Activated CD4-positive, alpha-beta T cell treated with anti-CD3 and anti-CD28 coated beads, Interleukin-2, amount 50 U/mL, for 16 hours (primary cell): ENCODE measurements at places on chromosomes 13 and 19.
A peak's percentile ranks its signal among the peaks of the same experiment; 100 is the strongest.

- no peak for DNase-seq
Measured at GRCh38 chr19:5152013-5152763, 183.3 kb downstream of the KDM4B start.

DNA sequence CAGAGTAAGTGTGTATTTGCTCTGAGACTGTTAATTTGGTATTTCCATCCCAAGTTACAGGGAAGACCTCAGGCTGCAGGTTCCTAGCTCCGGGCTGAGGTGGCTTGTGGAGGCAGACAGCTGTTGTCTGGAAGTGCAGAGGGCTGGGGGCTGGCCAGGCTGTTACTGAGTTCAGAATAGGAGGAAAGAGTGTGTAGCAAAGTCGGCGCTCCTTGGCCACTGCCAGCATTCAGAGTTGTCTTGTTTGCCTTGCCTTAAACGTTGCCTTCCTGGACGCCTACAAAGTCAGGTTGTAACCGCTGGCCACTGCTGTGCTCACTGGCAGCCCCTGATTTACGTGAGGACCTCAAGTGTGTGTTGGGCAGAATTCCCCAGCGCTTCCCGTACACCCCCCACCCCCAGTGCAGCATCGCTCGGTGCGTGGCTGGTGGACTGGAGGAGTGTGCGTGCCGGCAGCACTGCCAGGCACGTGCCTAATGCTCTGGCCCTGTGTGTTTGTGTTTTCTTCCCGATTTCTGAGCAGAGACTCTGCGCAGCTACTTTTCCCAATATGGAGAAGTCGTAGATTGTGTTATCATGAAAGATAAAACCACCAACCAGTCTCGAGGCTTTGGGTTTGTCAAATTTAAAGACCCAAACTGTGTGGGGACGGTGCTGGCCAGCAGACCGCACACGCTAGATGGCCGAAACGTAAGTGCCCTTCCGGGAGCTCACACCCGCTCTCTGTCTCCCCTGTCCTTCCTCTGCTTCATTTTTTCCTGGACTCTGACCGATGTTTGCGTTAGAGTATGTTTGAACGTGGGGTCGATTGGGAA, 10.5 kb downstream of the DAZAP1 start:
- no peak for DNase-seq

GRCh38 chr19:11422163-11423065, 3.3 kb upstream of the RGL3 start:
- peak; percentile 80 for DNase-seq

DNA sequence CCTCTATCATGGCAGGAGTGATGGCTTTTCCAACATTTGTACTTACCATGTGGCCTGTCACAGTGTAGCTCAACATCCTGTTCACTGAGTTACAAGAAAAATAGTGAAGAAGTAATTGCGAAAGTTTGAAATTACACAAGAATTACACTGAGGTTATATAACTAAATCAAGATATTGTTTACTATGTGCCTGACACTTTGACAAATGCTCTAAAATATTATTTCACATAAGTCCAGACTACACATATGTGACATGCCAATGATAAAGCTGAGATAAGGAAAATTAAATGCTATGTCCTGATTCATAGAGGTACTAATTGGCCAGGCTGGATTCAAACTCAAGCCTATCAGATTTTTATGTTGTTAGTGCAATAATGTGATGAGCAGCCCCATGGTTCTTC, 451.7 kb downstream of the PCDH9 start:
- DNase-seq = no peak
